H9 (cell line): ENCODE measurements at places on chromosomes 16 and 17.

GRCh38 chr16:17977260-17977659, 359.3 kb downstream of the NPIPA8 start:
- DNase-seq = no peak

- no peak for DNase-seq
Observed at GRCh38 chr16:14378689-14379467, 251.2 kb downstream of the PARN start.

- no peak for DNase-seq
Observed at GRCh38 chr17:75874323-75875181, 3.8 kb downstream of the TRIM47 start.

DNA sequence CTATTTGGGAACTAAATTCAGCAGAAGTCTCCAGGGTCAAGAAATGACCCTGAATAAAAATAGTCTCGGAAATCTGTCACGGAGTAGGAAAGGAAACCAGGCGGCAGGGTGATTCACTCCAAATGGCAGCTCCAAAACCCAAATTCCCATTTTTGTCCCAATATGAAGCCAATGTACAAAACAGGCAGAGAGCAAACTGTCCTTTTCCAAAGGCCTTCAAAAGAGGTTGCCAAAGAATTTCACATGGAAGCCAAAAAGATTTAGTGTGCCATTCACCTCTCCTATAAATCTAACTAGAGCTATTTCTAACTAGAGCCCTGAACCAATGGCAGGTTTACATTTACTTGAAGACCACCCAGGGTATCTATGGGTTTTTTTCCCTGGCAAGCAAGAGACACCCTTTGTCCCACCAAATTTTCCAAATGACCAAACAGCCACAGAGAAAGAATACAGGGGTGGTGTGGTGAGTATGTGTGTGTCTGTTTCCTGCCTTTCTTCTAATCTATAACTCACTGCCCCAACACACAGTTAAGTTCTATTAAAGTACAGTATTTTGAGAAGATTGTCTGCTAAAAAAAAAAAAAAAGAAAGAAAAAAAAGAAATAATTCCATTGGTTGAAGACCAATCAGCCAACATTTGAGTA, 6.8 kb downstream of the MYO1D start:
- no peak for DNase-seq

DNA sequence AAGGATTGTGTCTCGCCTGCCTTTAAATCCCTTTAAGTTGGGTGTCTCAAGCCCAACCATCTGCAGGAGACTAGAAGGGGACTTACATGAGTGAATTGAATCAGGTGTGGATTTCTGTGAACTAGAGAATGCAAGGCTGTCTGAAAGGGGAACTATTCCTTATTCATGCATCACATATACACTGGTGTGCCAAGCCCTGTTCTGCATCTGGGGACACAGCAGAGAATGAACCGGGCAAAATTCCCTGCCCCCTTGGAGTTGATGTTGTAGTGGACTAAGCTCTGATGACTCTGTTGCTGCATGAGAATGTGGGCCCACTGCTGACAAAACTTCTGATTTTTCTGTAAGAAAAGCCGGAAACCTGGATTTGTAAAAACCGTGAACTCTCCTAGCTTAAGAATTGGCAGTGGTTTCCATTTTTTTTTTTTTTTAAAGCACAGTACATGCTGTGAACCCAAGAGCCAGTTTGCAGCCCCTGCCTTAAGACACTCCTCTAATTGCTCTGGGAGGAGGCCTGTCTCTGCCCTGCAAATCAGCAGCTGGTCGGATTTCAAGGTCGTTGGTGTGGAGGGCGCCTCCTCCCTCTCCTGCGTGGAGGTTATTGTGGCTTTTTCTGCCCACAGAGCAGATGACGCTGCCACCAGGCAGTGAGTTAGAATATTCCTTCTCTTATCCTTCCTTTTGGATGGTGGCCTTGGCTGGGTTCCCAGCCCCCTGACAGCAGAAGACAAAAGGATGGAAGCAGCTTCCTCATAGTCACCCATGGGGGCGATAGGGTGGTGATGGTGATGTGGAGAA, 131.0 kb downstream of the PRKCB start:
- DNase-seq = no peak

GRCh38 chr17:1882836-1883235, 53.0 kb downstream of the RPA1 start:
- peak; percentile 57 for DNase-seq

DNA sequence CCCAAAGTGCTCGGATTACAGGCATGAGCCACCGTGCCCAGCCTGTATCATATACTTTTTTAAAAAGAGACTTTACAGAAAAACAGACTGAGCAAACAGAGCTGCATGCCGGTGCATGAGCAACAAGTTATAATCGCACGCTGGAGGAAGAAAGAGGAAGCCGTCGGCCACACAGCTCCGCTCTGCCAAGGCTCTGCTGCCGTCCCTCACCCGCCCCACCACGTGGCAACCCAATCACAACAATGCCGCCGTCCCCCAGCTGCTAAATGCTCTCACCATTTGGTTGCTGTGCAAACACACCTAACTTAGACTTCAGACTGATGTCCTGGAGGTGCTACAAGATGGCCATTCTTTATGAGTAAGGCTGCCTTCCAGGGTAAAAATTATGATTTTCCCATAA, 83.5 kb downstream of the ADCY9 start:
- no peak for DNase-seq

DNA sequence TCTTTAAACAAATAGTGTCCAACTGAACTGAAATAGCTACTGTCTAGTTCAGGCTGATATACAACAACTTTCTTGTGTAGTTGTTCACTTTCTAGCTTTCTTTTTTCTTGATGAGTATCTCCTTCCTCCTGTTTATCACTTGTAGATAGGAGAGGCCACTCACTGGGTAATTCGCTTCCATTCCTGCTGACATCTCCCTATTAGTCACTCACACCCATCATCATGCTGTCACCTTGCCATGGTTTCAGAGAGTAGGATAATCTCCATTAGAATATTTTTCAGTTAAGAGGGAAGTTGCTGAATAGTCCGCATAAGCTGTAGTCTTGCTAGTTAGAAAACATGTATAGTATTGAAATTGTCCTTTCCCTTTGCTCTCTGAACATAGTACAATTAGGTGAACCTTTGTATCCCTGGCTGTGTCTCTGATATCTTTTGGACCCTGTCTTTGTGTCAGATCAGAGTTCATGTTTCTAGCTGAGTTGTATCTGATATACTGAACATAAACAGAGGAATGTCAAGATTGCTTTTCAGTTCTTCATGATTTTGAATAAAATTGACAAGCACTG, 64.4 kb upstream of the RASL10B start:
- no peak for DNase-seq

DNA sequence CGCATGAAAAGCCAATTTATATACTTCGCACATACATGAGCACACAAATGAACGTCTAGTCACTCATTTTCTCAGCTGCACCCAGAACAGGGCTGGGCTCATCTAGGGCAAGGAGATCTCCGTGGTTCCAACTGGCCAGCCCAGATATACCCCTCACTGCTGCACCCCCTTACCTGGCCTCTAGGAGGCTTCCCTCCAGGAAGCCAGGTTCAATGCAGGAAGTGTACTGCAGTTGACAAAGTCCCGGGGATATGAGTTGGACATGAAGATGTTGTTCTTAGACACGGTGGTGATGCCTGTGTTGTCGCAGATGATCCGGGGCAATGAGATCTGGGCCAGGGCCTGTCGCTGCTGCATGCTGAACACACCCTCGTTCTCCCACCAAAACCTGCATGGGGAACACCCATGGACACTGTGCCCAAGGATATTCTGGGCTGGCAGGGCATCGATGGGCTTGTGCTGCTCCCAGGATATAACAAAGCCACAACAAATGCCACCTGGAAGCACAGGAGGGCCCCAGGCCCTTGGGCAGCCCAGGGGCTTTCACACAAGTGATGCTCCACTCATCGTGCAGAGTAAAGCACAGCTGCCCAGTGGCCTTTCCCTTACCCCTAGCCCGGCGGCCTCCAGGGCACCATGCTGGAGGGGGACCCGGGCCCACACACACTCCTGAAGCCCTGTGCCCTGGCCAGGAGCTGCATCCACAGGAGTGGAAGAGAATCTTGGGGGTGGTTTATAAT, 10.1 kb downstream of the MPO start:
- peak; percentile 67 for DNase-seq

GRCh38 chr16:22663389-22664064, 150.4 kb upstream of the HS3ST2 start:
- DNase-seq = peak; percentile 15

- DNase-seq = no peak
Observed at GRCh38 chr17:64399767-64400156, 9.1 kb upstream of the PECAM1 start.

GRCh38 chr17:54950116-54950515, 18.3 kb downstream of the COX11 start:
- DNase-seq = no peak

GRCh38 chr16:53202398-53202797, 147.6 kb downstream of the CHD9 start:
- no peak for DNase-seq

GRCh38 chr16:84329843-84330684, 35.4 kb downstream of the WFDC1 start:
- DNase-seq = no peak
